ENCODE measurements at places on chromosomes 5 and 9. TPM values are rescaled to one million over a fixed set of nuclear protein-coding genes. Genes with fewer than 3 reads are reported as not detected.

GRCh38 chr5:157457391-157457790 lies 2.6 kb upstream of the NIPAL4 start:
- no peak overlapping the region for H3K27ac ChIP-seq
- H3K36me3 ChIP-seq = no peaks in the 10 kb centered on the region
- peaks cover 48% of the 10 kb centered on the region for H3K27me3 ChIP-seq
- DNase-seq = no peak

MEIKIN gene
- total RNA-seq = not detected

PRPF4 gene
- 33.3 TPM for total RNA-seq

DNA sequence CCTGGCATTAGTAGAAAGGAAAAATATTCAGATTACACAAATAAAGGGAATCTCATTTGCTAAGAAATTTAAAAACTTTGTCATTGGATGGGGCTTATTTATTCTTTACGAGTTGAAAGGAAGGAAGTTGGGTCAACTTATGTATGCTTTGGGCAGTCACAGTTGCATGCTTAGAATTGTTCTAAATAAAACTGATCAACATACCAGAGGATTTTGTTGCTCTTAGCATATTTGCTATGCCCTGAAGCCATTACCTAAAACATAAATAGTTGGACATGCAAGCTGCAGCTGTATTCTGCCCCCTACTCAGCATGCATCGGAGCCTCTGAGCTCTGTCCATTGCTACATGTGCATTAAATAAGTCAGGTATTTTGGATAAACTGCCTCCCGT lies 172.7 kb upstream of the MEF2C start:
- no peaks in the 10 kb centered on the region for H3K36me3 ChIP-seq
- no peaks in the 10 kb centered on the region for H3K27me3 ChIP-seq
- no peak for DNase-seq
- H3K4me1 ChIP-seq = no peaks in the 10 kb centered on the region
- no peak overlapping the region for H3K4me3 ChIP-seq
- H3K27ac ChIP-seq = no peak overlapping the region

ATG10 gene
- 11.5 TPM for total RNA-seq

GTF3C5 gene
- 95.7 TPM for total RNA-seq

DNA sequence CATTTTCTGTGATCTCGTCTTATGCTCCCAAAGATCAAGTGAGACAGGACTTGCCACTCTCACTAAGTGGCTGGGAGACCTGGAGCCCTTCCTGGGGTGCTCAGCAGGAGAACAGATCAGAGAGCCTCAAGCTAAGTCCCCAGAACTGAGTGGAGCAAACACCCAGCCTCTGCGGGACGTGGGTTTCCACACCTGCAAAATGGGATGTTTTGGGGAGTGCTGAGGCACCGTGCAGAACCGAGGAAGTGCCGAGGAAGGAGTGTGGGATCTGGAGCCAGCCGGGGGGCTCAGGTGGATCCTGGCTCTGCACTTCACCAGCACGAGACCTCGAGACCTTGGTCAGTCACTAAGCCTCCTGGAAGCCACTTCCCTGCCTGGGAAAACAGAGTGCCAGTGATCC lies 166.0 kb downstream of the DAB2IP start:
- H3K27ac ChIP-seq = no peak overlapping the region
- H3K36me3 ChIP-seq = no peaks in the 10 kb centered on the region
- no peak for DNase-seq
- H3K4me3 ChIP-seq = no peak overlapping the region
- no peaks in the 10 kb centered on the region for H3K4me1 ChIP-seq

DNA sequence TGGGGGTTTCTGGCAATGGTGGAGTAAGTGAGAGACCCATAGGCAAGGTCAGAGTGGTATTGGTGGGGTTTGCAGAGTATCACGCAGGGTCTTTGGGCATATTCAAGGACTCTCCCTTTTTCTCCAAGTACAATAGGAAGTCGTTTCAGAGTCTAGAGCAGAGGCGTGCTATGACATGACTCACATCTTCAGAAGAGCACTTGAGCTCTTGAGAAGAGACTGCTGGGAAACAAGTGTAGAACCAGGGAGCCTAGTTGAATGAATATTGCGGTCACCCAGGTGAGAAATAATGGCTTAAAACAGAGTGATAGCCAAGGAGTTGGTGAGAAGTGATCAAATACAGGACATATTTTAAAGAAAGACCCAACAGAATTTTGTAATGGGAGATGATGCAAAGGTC lies 813.4 kb downstream of the TLE1 start:
- H3K36me3 ChIP-seq = no peaks in the 10 kb centered on the region
- no peak for DNase-seq
- no peak overlapping the region for H3K27ac ChIP-seq
- H3K4me3 ChIP-seq = no peak overlapping the region

GRCh38 chr9:113656771-113657670 lies 193.5 kb downstream of the RGS3 start:
- H3K4me3 ChIP-seq = no peak overlapping the region
- DNase-seq = no peak
- peaks cover 24% of the 10 kb centered on the region for H3K27me3 ChIP-seq
- peaks cover 2% of the 10 kb centered on the region for H3K4me1 ChIP-seq

GRCh38 chr5:102106599-102106998 lies 189.5 kb downstream of the SLCO4C1 start:
- no peak overlapping the region for H3K27ac ChIP-seq
- H3K4me3 ChIP-seq = no peak overlapping the region
- no peaks in the 10 kb centered on the region for H3K4me1 ChIP-seq
- no peak for DNase-seq
- H3K27me3 ChIP-seq = no peaks in the 10 kb centered on the region

- no peaks in the 10 kb centered on the region for H3K36me3 ChIP-seq
- peaks cover 5% of the 10 kb centered on the region for H3K4me1 ChIP-seq
- H3K27me3 ChIP-seq = peaks cover 39% of the 10 kb centered on the region
- H3K27ac ChIP-seq = no peak overlapping the region
- no peak overlapping the region for H3K4me3 ChIP-seq
- DNase-seq = peak; percentile 88
These were observed 74.6 kb upstream of the CPLX2 start for GRCh38 chr5:175796536-175797499.

GRCh38 chr9:95595721-95596295 lies 79.0 kb upstream of the PTCH1 start:
- no peak for DNase-seq
- H3K4me3 ChIP-seq = no peak overlapping the region
- no peaks in the 10 kb centered on the region for H3K36me3 ChIP-seq

MCIDAS gene
- total RNA-seq = not detected

- no peaks in the 10 kb centered on the region for H3K36me3 ChIP-seq
- H3K27ac ChIP-seq = no peak overlapping the region
- no peak overlapping the region for H3K4me3 ChIP-seq
These were observed 80.0 kb upstream of the TRIO start for GRCh38 chr5:14063138-14063537.

DNA sequence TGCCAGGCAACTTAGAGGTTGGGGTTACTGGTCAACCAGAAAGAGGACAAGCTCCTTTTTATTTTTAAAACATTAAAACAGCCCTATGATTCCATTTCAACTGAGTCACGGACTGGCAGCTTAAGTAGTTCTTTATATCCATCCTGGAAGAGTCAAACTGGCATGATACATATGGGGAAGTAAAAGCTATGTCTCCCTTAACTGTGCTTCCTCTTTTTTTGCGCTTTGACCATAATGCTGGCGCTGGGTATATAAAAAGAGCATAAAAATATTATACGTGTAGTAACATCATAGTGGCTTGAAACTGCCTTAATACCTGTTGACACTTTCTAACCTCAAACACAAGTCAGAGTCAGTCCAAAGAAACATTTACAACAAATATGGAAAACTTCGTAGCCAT lies 274.4 kb downstream of the CSNK1G3 start:
- no peaks in the 10 kb centered on the region for H3K36me3 ChIP-seq
- no peak overlapping the region for H3K27ac ChIP-seq
- no peaks in the 10 kb centered on the region for H3K4me1 ChIP-seq
- no peaks in the 10 kb centered on the region for H3K27me3 ChIP-seq

GRCh38 chr5:1923766-1924165 lies 41.0 kb upstream of the IRX4 start:
- no peaks in the 10 kb centered on the region for H3K36me3 ChIP-seq
- no peak overlapping the region for H3K27ac ChIP-seq
- DNase-seq = no peak
- H3K4me3 ChIP-seq = no peak overlapping the region

SLC6A19 gene
- total RNA-seq = not detected

DNA sequence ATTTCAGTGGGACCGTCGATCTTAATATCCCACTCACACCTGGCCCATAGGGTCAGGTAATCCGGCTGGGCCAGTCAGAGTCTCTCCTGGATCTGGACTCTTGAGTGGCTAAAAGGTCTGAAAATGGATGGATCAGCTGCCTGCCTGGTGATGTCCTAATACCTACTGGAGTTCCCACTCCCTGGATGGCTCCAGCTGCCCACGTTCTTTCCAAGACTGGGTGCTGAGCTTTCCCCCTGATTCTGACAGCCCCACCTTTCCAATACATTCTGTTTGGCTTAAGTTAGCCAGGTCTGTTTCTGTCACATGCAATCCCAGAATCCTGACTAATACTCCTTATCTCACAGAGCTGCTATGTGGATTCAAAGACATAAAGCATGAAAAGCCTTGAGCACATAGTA lies 10.2 kb downstream of the SH3PXD2B start:
- peaks cover 17% of the 10 kb centered on the region for H3K27me3 ChIP-seq
- no peaks in the 10 kb centered on the region for H3K36me3 ChIP-seq
- no peak for DNase-seq
- no peak overlapping the region for H3K4me3 ChIP-seq
- H3K4me1 ChIP-seq = peaks cover 11% of the 10 kb centered on the region

MYO10 gene
- total RNA-seq = not detected

DNA sequence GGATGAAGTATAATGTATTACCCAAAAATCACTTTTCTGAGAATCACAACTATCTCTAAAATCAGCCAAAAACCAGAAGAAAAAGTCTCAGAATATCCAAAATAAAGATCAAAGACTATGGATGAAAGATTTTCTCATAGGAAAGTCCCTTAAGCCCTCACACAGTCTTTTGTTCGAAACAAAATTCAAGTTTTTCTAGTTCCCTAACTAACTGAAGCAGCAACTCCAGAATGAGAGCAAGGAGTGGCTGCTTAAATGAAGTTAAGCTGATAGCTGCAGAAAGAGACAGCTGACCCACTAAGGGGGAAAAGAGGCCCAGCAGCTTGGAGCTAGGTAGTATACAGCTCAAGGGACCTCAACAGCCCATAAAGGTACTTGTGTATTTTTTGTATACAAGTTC lies 8.4 kb downstream of the ZBTB5 start:
- no peaks in the 10 kb centered on the region for H3K27me3 ChIP-seq
- no peak overlapping the region for H3K4me3 ChIP-seq

DNA sequence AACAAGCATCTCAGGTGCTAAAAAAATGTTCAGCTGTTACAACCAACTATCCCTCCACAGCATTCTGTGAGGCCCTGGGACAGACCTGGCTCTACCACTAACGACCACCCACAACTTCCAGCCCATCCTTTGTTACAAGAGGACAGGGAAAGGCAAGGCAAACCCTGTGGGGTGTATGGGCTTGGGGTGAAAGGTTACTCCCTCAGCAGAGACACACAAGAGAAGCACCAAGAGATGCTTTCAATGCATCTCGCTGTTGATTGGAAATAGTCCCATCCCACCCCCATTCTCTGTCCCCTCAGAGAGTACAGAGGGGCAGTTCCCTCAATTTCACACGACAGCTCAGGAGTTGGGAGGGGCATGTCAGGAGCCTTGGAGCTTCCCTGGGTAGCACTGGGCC lies 234.1 kb downstream of the CAAP1 start:
- no peaks in the 10 kb centered on the region for H3K4me1 ChIP-seq
- no peaks in the 10 kb centered on the region for H3K27me3 ChIP-seq

GRCh38 chr5:161369022-161369421 lies 177.5 kb downstream of the GABRB2 start:
- no peaks in the 10 kb centered on the region for H3K4me1 ChIP-seq
- no peaks in the 10 kb centered on the region for H3K36me3 ChIP-seq
- no peaks in the 10 kb centered on the region for H3K27me3 ChIP-seq
- no peak overlapping the region for H3K4me3 ChIP-seq
- DNase-seq = no peak
